ENCODE measurements at places on chromosomes 16 and 17.

DNA sequence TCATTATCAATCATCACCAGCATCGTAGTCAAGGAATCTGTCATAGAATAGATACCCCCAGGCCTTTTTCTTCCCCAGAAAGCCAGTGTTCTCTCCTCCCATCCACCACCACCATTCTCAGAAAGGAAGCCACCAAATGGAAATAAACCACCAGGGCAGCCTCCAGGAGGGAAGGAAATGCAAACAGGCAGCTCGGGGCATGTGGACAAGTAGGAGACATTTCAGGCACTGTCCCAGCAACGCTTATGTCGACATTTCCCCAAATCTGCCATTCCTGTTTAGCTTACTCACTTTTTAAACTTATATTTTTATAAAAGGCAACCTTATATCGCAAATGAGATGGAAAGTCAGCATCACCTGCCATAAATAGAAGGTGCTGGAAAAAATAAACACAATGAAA lies 15.8 kb downstream of the EMP2 start:
- no peak for DNase-seq

DNA sequence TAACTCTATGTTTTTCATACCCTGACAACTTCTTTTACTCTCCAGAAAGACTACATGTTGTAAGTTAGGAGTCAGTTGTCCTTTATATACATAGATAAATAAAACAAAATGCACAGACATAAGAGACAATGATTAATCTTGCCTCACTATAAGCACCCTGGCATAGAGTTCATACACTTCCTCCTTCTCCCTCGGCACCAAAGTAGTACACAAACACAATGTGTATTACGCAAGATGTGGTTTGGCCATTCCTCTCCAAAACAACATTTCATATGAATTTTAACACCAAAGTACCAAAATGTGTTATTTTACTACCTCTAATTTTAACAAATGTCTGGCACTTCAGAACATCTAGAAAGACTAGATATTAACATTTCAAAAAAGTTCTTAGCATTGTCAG lies 17.2 kb upstream of the SLFN11 start:
- DNase-seq, result no peak

DNA sequence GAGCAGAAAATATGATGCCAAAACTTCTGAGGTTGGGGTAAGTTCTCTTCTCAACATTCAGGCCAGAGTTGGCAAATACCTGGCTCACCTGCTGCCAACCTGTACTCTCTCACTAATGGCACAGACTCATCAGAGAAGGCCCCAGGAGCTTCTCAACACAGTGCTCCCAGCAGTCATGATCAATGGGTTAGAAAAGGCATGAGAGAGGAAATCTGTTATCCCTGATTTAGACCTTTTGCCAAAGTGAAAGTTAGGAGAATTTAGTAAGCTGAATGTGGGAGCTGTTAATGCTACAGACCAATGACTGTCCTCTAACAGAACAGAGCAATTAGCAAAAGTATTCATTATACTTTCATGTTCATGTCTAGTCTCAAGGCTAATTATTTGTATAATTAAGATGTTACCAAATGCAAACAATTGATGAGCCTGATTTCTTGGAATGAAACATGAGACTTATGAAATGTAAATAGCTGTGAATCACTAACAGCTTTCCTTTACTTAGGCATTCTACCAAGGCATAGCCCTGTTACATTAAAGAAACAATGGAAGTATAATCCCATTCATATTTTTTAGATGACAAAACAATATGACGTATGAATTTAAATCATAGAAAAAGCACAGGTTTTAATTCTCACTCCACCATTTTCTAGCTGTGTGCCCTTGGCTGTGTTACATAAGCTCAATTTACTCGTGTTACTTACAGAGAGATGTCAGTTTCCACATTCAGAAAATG lies 68.7 kb upstream of the MARCHF10 start:
- no peak for DNase-seq

DNA sequence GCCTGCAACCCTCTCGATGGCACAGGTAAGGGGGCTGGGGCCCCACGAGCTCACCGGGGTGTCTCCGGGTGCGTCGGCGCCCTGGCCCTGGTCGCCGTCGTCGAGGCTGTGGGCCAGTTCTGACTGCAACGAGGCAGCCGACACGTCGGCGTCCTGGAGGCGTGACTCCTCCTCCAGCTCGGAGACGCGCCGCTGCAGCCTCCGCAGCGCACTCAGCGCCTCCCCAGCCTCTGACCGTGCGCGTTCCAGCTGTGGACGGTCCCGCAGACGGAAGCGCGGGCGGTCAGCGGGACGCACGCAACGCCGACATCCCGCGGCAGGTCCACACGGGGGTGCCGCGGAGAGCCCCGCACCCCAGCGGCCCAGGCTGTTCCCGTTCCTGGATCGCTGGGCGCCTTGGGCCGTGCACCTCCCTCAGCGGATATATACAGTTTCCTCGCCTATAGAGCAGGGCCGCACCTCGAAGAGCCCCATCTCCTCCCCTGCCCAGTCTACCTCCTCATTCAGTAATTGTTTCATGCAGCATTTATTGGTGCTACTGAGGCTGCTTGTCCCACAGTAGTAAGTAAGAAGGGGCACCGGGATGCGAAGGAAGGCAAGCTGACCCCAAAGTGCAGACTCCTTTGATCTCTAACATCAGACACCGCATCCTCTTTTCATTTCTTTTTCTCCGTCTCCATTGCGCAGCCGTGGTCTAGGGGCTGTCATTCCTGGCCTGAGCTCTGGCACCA lies 5.8 kb downstream of the THOC6 start:
- DNase-seq, result no peak

GRCh38 chr17:48711128-48711527 lies 11.2 kb downstream of the PRAC1 start:
- DNase-seq, result no peak

- DNase-seq, result no peak
These were observed at the start of gene DNAH2 for GRCh38 chr17:7716901-7717755. TSS of gene DNAH2 (plus strand) at chr17:7717744. CDS start at chr17:7719735, 1,991 bp downstream.

DNA sequence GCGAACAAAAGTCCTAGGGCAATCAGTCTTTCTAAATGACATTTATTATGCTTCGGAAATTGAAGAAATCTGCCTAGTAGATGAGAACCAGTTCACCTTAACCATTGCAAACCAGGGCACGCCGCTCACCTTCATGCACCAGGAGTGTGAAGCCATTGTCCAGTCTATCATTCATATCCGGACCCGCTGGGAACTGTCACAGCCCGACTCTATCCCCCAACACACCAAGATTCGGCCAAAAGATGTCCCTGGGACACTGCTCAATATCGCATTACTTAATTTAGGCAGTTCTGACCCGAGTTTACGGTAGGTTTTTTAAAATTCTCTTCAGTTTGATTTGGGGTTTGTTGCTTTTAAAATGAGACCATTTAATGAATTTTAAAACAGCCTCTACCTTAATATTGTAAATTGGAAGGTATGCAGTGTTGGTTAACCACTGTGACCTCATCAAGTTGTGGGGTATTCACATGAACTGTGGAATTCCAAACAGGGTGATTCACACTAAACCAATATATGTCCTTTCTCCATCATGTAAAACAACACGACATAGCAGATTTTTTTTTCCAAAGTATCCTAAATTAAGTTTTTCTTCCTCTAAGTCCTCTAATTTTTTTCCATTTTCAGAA lies 6.2 kb upstream of the EVI2A start:
- no peak for DNase-seq

DNA sequence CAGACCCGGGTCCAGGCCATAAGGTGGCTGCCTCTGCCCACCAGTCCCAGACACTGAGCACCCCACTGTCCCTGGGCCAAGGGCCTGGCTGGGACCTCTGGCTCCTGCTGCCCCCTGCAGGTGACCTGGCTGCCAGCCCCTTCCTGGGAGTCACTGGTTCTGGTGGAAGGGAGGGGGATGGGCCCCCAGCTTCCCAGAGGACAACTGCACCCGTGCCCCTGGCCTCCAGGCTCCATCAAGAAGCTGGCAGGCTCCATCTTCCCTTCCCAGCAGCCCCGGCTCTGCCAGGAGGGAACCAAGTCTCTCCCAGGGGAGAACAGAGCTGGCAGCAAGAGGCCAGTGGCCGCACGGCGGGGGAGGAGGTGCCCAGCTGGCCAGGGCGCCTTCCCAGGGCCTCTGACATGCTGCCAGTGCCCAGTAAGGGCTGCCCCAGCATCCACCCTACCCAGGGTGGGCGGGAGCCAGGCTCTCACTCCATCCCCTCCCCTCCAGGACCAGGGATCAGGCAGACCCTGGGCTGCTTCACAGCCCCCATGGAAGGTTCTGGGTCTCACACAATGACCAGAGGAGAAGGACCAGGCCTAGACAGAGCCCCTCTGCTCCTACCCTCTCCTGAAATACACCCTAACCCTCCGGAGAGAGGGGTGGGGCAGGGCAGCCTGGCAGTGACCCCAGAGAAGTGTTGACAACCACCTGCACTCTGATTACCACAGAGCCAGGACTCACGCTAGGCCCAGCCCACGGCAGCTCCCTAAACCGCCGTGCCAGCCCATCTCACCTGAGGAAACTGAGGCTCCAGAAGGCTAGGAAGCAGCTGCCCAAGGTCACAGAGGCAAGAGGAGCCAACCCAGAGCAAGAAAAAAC lies 3.6 kb downstream of the CLUH start:
- no peak for DNase-seq

- no peak for DNase-seq
These were observed 7.6 kb downstream of the CBX8 start for GRCh38 chr17:79788989-79789942.

- DNase-seq, result no peak
These were observed 89.2 kb downstream of the PITPNC1 start for GRCh38 chr17:67466251-67466796.

DNA sequence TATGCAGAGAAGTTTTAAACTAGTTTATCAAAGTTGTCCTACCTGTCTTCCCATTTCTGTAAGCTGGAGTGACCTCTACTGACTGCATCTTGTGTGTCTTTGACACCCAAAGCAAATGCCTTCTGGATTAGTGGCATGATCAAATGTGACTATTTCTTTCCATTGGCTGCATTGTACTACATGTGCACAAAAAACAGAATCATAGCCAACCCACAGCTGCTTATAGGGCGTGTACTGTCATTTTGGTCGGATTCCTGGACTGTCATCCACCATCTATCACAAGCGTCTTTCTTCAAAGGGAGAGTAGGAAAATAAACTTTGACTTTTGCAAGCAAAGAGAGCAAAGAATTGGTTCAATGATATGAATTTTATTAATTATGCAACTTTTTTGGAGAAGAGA lies 310.6 kb downstream of the MAP2K6 start:
- no peak for DNase-seq

GRCh38 chr17:78322858-78323455 lies 36.9 kb downstream of the SOCS3 start:
- no peak for DNase-seq

- DNase-seq, result no peak
These were observed 104.3 kb upstream of the PSMD7 start for GRCh38 chr16:74192281-74192797.

DNA sequence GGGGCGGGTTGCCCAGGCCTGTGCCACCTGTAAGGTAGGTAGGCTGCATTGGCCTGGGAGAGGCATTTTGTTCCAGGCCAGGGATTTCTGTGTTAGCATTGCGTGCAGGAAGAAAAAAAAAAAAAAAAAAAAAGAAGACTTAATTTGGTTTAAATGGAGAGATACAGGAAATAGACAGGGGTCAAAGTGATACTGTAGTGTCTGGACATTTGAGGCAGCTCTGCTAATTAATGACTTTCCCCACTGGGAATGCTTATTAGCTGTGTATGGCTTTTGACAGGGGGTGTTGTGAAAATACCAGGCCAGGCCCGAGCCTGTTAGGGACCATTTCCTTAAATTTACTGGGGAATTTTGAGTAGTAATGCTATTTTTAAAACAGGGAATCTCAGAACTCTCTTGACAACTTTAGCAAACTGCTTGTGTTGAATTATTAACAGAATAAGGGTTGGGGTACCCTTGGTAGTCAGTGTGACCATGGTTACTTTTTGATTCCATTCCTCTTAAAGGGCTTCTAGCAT lies 1.0 kb downstream of the MAP2K4 start:
- DNase-seq, result no peak

- DNase-seq, result no peak
These were observed 37.9 kb upstream of the METTL16 start for GRCh38 chr17:2549392-2550211.

- DNase-seq, result no peak
These were observed 136.9 kb downstream of the MAP2K6 start for GRCh38 chr17:69551212-69552010.

DNA sequence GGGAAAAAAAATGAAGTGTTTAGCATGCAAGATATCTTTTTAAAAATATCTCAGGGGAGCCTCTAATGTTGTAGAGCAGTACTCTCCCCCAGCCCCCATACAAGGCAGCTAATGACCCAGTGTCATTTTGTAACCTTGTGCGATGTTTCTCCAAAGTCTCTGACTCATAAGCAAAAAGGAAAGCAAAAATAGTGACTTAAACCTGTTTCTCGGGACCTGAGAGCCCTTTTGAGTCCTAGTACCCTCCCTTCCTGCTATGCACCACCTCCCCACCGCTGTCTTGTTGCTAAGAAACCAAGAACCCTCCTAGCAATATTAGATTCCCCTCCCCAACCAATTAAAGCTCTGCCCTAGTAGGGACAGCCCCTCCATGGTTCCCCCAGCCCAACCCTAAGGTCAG lies 2.8 kb downstream of the MYCBPAP start:
- peak; percentile 22 for DNase-seq

DNA sequence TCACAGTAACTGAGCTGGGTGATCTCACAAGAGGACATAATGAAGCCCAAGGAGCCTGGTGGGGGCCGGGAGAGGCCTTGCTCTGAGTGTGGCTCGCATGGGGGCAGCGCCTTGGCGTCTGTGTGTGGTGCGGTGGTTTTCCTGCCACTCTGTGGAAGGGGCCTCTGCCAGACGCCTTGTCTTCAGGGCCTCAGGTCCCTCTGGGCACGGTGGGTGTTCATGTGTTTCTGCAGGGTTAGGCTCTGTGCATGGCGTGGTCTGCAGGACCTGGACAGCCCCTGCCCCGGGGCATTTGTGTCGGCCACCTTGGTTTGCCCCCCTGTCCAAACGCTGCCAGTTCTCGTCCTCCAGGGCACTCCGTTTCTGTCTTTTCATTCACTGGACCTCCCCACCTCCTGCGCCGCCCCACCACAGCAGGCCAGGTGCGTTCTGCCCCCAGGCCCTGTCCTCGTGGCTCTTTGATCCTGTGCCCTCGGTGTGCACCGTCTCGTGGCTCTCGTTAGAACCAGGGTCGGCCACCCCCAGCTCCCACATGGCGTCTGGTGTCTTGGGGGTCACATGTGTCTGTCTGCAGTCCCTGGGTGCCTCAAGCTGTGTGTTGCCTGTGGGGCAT lies 43.7 kb upstream of the ZNF750 start:
- no peak for DNase-seq

DNA sequence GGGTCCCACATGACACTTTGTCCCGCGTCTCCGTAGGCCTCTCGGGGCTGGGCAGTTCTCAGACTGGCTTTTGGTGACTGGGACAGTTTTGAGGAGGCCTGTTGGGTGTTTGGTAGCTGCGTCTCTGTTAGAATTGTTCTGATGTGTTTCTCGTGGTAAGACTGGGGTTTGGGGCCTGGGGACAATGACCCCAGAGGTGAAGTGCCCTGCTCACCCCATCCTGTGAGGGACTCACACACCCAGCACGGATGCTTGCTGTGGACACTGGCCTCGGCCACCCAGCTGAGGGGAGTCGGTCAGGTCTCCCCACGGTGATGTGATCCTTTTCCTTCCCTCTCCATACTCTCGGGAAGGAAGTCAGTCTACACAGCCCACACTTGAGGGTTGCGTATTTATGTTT lies 50.3 kb downstream of the METRNL start:
- DNase-seq, result no peak

- DNase-seq, result no peak
These were observed 8.1 kb upstream of the MRPL58 start for GRCh38 chr17:75004371-75004770.

- no peak for DNase-seq
These were observed 45.9 kb downstream of the RAI1 start for GRCh38 chr17:17727111-17727659.
